Frontal cortex (tissue), 4 donors: ENCODE measurements at places on chromosomes 2 and 18.
A peak's percentile ranks its signal among the peaks of the same experiment; 100 is the strongest.

- DNase-seq = no peak
Observed at GRCh38 chr2:110755491-110756078, 23.2 kb downstream of the ACOXL start.

- no peak for DNase-seq
Observed at GRCh38 chr18:7334973-7335568, 104.2 kb downstream of the LRRC30 start.

GRCh38 chr2:4915357-4915756 is 776.8 kb upstream of the SOX11 start:
- DNase-seq = no peak

- no peak for DNase-seq
Observed at GRCh38 chr2:224347176-224348051, 54.5 kb downstream of the FAM124B start.

DNA sequence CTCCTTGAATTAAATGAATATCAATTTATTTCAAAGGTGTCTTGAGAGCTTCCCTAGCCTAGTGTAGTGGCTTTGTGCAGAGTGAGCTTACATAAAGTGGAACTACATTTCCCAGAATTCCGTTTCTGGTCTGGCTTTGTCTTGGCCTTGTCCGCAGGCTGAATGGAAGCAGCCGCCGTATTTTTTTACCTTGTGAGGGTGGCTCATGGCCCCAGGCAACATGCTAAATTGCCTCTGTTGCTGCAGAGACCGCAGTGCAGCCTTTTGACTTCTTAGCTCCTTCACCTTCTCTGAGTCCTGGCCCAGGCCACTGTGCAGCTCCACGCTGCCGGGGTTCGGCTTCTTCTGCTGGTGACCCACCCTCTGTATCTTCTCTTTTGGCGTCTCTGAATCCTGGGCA is 114.8 kb upstream of the SLC38A11 start:
- DNase-seq = no peak

DNA sequence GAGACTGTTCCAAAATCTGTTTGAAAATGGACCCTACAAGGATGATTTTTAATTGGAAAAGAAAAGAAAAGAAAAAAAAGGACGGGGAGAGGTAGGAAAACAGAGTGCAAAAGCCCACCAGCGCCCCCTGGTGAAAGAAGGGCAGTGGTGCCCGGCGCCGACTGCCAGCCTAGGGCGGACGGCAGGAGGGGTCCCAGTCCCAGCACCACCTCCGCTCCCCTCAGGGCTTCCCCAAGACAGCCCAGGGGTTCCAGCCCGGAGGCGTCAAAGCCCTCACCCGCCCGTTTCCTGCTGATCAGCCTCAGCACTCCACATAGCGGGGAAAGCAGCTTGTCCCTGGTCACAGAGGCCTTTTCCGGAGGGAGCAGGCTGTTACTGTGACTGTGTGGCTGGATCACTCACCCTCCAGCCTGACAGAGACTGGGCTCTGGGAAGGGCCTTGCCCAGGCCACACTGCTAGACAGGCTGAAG is 213.9 kb downstream of the TFCP2L1 start:
- DNase-seq = peak; percentile 53

DNA sequence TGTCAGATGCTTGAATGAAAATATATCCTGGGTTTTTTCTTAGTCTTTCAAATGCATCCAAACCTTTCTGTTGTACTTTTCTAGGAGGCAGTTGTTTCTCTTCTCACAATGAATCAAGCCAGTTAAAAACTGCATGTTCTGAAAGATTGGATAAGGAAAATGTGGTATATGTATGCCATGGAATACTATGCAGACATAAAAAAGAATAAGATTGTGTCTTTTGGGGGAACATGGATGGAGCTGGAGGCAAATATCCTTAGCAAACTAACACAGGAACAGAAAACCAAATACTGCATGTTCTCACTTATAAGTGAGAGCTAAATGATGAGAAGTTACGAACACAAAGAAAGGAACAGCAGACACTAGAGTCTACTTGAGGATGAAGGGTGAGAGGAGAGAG is 51.7 kb upstream of the MAPK4 start:
- no peak for DNase-seq

DNA sequence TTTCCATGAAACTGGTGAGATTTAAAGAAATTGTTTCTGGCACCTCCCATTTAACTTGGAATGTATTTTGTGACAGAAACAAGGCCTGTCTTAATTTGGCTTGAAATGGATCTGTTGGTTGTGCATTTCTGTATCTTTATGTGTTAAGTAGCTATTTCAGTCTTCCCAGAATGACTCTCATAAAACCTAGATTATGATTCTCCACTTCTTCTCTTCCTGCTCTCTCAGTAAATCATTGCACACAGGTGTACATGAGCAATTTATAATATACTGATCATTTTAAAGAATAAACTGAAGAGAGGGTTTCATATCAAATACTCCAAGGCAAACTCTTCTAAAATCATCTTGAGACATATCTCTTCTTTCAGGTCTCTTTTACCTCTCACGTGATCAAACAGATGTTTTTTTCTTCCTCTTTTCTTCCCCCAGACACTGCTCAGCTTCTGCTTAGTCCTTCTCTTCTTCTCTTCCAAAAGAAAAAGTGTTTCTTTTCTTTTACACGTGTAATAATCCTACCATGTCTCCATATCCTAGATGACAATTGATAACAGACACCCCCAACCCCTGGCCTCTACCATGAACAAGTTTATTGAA is 112.0 kb downstream of the PPP1R1C start:
- no peak for DNase-seq

GRCh38 chr2:134216152-134216829 is 37.6 kb upstream of the MGAT5 start:
- no peak for DNase-seq

GRCh38 chr2:224751996-224752698 is 36.0 kb upstream of the CCDC195 start:
- no peak for DNase-seq

DNA sequence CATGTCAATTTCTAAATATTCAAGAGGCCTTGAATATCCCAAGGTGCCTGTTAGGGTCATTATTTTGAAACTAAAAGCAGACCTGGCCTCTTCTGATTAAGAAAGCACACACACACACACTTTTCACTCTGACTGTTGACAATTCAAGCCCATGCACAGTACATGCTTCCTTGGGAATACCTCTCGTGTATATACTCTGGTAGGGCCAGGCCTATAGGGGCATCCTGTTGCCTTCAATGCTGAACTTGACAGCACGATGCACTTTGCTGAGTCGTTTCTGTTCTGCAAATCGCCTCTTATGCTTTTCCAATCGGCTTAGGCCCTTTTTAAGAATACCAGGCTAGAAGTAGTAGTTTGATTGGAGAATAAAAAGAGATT is 40.6 kb downstream of the IWS1 start:
- DNase-seq = no peak

DNA sequence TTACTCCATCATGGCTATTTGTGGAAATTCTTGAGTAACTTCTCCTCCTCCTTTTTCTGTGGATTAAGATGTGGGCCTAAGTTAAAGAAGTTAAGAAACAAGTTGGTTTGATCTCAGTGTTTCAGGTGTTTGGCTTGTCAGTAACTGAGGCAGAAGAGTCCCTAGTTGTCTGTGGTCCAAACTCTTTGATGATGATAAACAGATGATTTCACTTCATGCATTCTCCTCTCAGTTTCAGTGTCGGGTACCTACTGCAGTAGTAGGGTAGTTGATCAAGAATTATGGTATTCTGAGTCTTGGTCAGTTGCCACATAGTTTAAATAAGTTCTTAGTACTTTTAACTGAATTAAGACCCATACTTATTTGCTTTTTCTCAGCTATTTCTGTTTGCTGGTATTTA is 85.6 kb downstream of the NCOA1 start:
- DNase-seq = no peak

- no peak for DNase-seq
Observed at GRCh38 chr2:238720232-238720672, 127.6 kb upstream of the TWIST2 start.

DNA sequence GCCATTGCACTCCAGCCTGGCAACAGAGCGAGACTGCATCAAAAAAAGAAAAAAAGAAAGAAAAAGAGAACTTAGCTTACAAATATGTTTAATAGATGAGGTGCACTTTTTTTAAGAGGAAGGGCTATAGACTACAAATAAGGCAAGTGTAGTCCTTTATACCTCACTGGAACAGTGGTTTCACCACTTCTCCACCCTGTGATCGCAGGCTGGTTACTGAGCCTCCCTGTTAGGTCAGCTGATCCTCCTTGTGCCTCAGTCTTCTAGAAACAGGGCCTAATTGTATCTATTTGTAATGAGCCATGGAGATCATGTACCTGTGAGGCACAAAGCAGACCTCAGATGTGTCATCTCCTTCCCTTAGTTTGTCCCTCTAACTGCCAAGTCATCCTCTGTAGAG is 4.5 kb downstream of the CXCR2 start:
- DNase-seq = no peak

GRCh38 chr2:63057249-63058143 is 6.9 kb downstream of the OTX1 start:
- no peak for DNase-seq

DNA sequence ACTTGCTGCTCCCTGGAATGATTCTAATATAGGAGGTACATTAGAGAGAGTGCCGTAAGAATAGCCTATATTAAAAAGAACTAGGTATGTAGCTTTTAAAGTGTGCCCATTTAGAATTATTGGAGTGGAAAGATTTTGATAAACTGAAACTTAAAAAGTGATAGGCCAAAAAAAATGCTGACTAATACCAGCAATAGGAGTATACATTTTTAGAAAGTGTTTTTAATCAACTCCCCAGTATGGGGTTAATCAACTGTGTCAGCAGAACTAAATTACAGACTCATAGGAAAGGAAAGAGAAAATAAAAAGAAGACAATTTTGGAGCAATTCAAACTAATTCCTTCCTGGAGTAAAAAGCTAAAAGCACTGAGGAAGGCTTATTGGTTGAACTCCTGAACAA is 13.3 kb upstream of the MEIS1 start:
- no peak for DNase-seq

DNA sequence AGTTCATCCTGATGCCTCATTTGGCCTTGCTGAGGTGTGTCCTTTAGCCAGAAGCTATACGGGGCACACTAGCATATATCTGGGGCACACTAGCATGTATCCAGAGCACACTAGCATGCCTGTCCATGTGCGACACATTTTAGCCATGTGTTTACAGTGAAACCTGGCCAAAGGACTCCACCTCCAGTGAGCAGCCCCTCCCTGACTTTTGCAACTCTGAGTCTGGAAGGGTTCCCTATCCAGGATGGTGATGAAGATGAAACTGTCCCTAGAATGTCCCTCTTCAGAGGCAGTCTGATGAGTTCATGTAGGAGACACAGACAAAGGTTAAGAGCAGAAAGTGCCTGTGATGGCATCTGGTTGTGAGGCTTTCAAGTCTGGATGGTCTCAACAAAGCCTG is 61.4 kb upstream of the LGALSL start:
- DNase-seq = no peak

GRCh38 chr2:98691303-98691702 is 39.6 kb downstream of the MGAT4A start:
- DNase-seq = no peak

GRCh38 chr2:50379351-50379750 is 652.6 kb downstream of the NRXN1 start:
- no peak for DNase-seq

DNA sequence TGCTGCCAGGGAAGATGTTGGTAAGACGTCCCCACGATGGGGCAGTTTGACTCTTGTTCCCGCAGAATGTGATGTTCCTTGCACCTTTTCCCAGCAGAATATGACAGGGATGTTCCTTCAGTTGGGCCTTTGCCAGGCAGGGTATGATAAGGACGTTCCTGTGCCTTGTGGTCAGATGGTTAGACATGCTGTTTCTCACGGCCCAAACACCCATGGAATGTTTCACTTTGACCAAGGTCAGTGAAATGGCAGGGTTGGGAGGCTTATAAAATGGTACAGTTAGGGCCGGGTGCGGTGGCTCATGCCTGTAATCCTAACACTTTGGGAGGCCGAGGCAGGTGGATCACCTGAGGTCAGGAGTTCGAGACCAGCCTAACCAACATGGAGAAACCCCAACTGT is 40.3 kb upstream of the YPEL5 start:
- DNase-seq = no peak

DNA sequence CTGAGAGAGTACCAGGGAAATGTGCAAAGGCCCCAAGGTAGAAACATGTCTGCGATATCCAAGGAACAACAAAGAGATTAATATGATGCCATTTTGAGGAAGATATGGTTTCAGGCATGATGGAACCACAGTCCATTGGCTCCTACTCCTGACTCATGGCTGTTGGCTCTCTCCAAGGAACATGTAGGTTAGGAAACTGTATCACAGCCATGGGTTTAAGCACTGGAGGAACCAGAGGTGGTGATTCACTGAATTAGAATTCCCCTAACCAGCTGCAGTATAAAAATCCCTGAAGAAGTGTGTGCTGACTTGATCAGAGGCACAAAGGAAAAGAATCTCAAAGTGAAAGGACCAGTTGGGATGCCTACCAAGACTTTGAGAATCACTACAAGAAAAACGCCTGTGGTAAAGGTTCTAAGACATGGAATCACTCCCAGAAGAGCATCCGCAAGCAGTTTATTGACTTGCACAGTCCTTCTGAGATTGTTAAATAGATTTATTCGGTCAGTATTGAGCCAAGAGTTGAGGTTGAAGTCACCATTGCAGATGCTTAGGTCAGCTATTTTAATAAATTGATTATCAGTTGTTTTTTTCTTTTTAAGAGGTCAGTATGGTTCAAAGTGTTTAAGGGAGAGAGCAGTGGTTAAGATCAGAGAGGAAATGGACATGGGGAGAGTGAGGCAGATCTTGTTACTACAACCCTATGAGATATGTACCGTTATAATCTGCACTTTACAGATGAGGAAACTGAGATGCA is 110.7 kb upstream of the OTX1 start:
- DNase-seq = no peak

DNA sequence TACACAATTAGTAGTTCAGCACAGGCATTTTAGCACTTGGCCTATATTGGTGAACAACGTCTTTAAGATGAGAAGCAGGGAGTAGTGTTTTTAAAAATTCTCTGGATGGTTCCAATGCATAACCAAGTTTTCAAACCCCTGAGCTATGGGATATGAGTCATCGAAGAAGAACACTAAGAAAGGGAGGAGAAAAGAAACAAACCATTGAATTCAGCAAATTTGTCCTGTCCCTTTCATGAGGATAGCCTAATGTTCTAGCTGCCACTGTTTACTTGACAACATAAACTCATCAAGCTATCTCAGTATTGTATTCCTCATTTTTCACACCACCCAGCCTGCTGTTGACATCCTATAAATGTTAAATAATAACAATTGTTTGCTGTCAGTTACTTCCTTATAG is 158.0 kb downstream of the BARD1 start:
- DNase-seq = no peak

- DNase-seq = no peak
Observed at GRCh38 chr18:6731222-6731596, 1.7 kb downstream of the ARHGAP28 start.

- no peak for DNase-seq
Observed at GRCh38 chr18:35041815-35042387, 688 bp downstream of the MAPRE2 start.

GRCh38 chr18:76633588-76634269 is 138.7 kb upstream of the ZNF516 start:
- DNase-seq = no peak

GRCh38 chr2:116718451-116718850 is 1096.0 kb upstream of the DDX18 start:
- no peak for DNase-seq

- DNase-seq = no peak
Observed at GRCh38 chr2:73611867-73612266, 30.4 kb downstream of the NAT8 start.

- DNase-seq = no peak
Observed at GRCh38 chr2:101623031-101623521, 74.4 kb upstream of the MAP4K4 start.
